Daoy (cell line): ENCODE measurements at places on chromosomes 5 and 9. TPM values are rescaled to one million over a fixed set of nuclear protein-coding genes. Genes with fewer than 3 reads are reported as not detected.
A peak's percentile ranks its signal among the peaks of the same experiment; 100 is the strongest.

GRCh38 chr5:127916885-127917573 is 166.5 kb upstream of the SLC12A2 start:
- no peak for DNase-seq

DNA sequence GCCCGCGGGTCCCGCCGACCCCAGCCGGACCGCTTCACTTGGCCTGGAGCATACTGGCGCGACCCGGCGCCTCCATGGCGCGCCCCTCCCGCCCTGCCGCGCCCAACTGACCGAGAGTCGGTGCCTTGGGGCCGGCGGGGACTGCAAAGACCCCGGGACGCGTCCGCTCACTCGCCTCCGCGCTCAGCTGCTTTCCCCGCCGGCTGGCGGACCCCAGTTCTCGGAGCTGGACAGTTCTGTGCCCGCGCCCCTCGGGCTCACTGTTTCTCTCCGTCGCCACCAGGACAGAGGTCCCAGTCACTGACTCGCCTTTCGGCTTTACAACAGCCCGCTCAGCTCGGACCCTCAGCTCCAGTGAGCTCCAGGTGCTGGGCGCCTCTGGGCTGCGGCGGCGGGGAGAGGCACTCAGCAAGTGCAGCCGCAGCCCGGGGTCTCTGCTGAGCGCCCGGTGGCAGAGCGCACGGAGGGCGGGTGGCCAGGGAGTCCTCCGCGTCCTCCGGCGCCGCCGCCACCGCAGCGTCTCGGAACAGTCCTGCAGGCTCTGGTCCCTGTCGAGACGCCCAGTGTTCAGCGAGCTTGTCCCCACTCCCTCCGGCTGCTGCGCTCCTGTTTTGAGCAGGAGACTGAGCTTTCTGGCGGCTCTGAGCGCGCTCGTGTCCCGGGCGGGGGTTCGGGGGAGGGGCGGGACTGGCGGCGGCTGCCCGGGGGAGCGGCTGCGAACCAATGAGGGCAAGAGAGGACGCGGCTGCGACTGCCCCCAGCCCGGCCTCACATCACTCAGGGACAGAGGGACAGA is at the start of gene SMIM32:
SMIM32 (minus strand) TSS at position 637 of the 796 bp plus-strand sequence. CDS start 638 bp downstream, outside the sequence.
- DNase-seq: peak; percentile 27

GRCh38 chr9:93597142-93597706 is 20.8 kb downstream of the PHF2 start:
- DNase-seq: no peak

DNA sequence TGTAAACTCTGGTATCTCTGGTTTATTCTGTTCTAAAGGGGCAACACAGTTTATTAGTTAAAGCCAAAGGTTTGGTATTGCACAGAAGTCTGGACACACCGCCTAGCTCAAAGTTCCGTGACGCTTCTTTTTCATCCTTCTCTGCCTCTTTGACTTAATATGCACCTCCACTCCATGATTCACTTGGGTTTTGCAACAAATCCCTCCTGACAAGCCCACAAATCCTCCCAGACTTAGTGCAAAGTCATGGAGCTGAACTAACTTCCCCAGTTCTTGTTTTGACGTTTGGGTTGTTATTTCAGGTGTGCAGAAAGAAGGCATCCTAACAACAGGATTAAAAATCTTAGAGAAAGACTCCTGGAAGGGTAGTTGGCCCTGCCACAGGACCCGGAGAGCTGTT is 441.6 kb upstream of the DMAC1 start:
- no peak for DNase-seq

Gene N4BP3
- 3.5 and 4.6 TPM in 2 replicates for total RNA-seq

- no peak for DNase-seq
These were observed 31.7 kb downstream of the GLT6D1 start for GRCh38 chr9:135607401-135608293.

Gene BNC2
- total RNA-seq: 4.2 and 6.7 TPM in 2 replicates

DNA sequence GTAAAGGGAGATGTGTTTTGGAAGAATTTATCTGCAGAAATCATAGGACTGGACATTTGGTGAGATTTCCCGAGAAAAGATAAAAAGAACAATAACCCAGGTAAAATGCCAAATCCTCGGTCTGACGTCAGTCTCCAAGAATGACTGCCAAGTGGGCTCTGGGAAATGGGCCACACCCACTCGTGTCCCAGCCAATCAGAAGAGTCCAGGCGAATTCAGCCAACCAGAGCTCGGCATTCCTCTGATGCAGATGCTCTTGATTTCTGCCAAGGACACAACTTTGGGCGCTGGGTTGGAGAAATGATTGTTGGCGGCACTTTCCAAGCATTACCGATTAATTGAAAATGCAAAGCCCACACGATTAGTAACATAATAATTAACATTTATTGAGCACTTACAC is 73.3 kb downstream of the FGF18 start:
- DNase-seq: no peak

- no peak for DNase-seq
These were observed 12.0 kb downstream of the PBX3 start for GRCh38 chr9:125758986-125759763.

Gene PRDM9
- total RNA-seq: not detected in 2 replicates

Gene IL4
- not detected in 2 replicates for total RNA-seq

GRCh38 chr5:151094030-151094851 is 13.4 kb upstream of the TNIP1 start:
- peak; percentile 84 for DNase-seq

Gene PTGDS
- total RNA-seq: not detected in 2 replicates

Gene PCA3
- total RNA-seq: 0.06 TPM in 1 of 2 replicates, not detected in the other

Gene RNF208
- total RNA-seq: not detected in 2 replicates

Gene NR5A1
- not detected in 2 replicates for total RNA-seq

GRCh38 chr9:90102292-90102901 is 497.6 kb downstream of the GADD45G start:
- peak; percentile 89 for DNase-seq

DNA sequence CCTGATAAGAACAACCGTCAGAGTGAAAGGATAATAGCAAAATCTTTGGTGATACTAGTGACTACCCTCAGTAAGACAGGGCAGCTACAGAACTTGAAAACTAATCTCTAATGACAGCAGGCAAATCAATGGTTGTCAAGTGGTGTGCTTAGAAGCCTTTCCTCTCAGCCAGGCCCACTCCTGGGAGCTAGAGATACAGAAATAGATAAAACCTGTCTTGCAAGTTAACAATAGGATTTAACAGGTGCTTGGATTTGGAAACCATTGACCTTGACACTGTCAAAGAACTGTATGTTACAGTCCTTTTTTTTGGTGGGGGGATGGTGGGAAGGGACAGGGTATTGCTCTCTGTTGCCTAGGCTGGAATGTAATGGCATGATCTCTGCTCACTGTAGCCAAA is 118.6 kb downstream of the BASP1 start:
- DNase-seq: no peak

Gene SPATA31A1
- 0.03 TPM in 1 of 2 replicates, not detected in the other for total RNA-seq

DNA sequence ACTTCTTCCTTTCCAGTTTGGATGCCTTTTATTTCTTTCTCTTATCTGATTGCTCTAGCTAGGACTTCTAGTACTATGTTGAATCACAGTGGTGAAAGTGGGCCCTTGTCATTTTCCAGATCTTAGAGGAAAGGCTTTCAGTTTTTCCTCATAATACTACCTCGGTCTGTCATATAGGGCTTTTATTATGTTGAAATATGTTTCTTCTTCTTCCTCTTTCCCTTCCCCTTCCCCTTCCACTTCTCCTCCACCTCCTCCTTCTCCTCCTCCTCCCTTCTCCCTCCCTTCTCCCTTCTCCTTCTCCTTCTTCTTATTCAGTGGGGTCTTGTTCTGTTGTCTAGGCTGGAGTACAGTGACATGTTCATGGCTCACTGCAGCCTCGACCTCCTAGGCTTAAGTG is 9.2 kb upstream of the TERT start:
- DNase-seq: no peak

Gene C9orf50
- not detected in 2 replicates for total RNA-seq

Gene PPP3R2
- total RNA-seq: not detected in 2 replicates

Gene SPINK7
- not detected in 2 replicates for total RNA-seq

DNA sequence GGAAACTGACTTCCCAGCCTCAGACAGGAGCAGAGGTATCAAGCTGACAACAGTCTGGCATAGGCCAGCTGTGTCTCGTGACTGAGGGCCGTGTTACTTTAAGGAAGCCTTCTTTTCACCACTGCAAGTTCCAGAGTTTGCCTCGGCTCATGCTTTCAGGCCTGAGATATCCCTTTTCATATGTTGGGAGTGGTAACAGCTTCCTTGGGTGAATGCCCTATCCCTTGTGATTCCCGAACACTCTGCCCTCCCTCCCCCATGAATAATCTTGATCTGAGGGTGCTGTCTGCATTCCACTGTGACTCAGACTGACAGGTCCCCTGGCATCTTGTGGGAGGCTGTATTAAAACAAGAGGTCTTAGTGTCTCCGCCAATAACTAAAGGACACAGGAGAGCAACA is 49.7 kb upstream of the ARL15 start:
- DNase-seq: peak; percentile 83

GRCh38 chr5:28027851-28028250 is 989.5 kb upstream of the CDH9 start:
- no peak for DNase-seq

DNA sequence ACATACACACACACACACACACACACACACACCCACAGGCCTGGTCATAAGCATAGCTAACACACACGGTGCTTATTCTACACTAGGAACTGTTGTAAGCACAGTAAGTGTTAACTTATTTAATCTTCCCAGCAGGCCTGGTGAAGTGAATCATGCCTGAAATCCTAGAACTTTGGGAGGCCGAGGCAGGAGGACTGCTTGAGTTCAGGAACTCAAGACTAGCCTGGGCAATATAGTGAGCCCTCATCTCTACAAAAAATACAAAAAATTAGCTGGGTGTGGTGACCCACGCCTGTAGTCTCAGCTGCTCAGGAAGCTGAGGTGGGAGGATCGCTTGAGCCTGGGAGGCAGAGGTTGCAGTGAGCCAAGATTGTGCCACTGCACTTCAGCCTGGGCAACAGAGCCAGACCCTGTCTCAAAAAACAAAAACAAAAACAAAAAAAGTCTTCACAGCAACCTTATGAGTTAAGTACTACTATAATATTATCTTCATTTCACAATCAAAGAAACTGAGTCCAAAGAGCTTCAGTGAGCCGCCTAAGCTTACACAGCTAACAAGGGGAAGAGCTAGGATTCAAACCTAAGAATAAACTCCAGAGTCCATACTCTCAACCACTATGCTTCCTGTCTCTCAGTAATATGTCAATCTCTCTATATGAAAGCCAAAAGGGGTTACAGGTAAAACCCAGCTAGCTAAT is 2.3 kb downstream of the MEGF9 start:
- DNase-seq: no peak

DNA sequence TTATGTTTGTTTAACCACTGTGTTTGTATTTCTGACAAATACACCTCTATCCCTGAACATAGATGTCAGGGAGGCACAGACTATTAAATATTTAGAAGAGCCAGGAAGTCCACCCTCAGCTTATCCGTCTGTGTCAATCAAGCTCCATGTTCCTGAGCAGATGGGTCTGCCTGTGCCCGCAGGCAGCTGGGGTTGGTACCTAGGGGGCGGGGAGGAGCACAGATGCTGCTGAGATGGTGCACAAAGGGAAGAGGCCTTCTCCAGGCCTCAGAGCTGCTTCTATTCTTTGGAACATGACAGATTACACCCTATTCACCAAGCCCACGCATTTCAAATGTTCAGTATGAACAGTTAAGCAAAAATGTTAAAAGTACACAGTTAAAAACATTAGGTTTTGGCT is 142.1 kb downstream of the EPB41L4A start:
- no peak for DNase-seq

Gene PURA
- 6.5 and 7.8 TPM in 2 replicates for total RNA-seq

DNA sequence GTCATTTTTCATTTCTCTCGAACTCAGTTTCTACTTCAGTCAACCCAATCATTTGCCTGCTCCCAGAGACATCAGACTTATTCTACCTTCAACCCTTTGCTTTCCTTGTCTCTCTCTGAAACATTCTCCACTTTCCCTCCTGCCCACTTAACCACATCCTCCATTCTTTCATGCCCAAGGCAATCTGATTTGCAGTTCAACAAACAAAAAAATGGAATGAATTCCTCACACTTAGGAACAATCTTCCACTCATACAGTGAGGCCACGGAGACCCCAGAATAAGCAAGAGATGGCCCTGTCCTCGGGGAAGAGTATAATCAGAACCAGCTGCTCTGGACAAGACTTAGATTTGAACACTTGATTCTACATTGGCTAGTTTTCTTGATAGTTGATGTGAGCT is 180.5 kb downstream of the RFK start:
- peak; percentile 17 for DNase-seq

DNA sequence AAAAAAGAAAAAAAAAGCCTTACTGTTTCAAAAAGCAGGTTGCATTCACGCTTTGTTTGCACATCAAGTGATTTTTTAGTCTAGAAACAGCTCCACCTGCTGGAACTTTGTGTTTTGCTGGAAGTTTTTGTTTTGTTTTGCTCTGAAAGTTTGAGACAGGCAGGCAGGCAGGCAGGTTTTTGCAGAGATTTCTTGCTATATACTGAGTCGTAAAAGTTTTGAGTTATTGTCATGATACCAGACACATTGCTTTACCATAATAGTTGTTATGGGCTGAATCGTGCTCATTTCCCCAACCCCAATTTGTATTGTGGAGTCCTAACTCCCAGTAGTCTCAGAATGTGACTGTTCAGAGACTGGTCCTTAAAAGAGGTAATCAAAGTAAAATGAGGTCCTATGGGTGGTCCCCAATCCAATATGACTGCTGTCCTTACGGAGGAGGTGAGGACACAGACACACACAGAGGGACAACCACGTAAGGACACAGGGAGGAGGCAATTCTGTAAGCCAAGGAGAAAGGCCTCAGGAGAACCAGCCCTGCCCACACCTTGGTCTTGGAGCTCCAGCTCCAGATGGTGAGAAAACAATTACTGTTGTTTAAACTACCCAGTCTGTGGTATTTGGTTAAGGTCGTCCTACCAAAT is 20.9 kb downstream of the OR2Y1 start:
- peak; percentile 27 for DNase-seq

- no peak for DNase-seq
These were observed 89.1 kb upstream of the LIFR start for GRCh38 chr5:38645508-38645907.

Gene SLC27A6
- 1.1 and 1.2 TPM in 2 replicates for total RNA-seq

Gene RNF183
- total RNA-seq: not detected in 2 replicates

DNA sequence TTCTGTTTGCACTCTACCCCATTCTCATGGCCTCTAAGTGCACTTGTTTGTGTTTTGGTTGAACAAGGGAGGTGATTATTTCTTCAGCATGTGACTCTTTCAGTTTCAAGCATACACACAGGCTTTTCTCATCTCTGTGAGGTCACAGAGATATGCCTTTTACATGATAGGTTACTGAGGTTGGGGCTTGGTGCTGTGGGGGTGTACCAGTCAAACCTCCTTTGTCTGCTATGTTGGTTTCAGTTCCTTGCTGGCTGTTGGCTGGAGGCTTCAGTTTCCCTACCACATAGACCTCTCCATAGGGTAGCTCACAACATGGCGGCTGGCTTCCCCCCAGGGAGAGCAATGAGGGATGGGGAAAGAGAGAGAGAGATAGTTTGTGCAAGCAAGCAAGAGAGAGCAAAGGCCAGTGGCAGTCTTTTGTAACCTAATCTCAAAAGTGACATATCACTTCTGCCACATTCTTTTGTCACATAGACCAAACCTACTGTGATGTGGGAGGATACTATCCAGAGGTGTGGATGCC is 96.7 kb upstream of the SEMA6A start:
- no peak for DNase-seq

Gene CDH12
- 0.06 TPM in 1 of 2 replicates, not detected in the other for total RNA-seq

Gene QRFP
- total RNA-seq: not detected in 2 replicates

- DNase-seq: peak; percentile 57
These were observed 591.5 kb downstream of the RAB3C start for GRCh38 chr5:59174248-59174844.
